ENCODE measurements at places on chromosomes 2 and 18.
A peak's percentile ranks its signal among the peaks of the same experiment; 100 is the strongest.

- DNase-seq = no peak
These were observed 213.4 kb downstream of the DCC start for GRCh38 chr18:52553441-52553840.

DNA sequence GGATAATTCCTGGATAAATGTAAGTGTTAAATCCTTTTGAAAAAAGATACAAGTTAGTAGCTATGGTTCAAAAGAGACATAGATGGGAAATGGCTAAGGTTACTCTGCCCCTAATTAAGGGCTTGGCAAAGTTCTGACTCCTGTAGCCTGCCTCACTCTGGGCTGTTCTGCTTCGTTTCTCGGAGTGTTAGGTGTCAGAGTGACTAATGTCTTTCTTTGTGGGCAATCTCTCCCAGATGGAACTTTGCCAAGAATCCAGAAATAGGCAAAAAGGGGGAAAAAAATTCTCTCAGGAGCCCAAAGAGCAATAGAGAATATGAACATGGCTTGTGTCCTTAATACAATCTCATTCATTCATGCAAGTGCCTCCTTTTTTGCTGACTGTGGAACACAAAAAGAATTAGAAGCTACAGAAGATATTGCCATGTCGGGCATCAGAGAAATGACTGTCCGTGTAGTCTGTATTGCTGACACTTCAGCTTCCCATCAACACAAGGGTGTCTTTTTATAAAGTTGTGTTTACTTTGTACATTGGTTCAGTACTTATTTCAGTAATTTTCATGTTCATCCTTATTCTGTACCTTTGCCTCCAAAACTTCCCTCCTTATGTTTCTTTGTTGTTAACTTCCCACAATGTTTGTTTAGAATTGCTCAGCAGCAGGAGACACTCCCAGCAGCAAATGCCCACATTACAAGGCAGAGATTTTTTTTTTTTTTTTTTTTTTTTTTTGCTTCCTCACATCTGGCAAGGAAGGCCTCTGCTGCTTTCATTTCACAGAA is 134.0 kb downstream of the FTCDNL1 start:
- DNase-seq = no peak

GRCh38 chr2:42513252-42513918 is 19.6 kb upstream of the KCNG3 start:
- no peak for DNase-seq

GRCh38 chr2:53347269-53347668 is 420.3 kb upstream of the CHAC2 start:
- DNase-seq = no peak

DNA sequence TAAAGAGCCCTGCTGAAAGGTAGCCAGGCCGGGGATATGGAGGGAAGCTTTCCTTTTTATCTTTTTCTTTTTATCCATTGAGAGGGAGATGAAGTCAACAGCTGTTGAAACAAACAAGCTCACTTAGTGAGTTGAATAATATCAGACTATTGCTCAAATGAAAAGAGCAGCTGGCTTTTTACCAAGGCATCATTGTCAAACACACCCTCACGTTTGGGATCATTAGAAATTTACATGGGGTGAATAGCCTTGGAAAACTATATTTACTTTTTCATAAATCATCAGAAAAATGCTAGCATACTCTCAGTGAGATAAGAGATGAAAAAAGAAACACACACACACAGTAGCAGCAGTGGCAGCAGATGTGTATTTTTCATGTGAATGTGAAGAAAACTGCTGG is 71.5 kb upstream of the HNMT start:
- DNase-seq = no peak

DNA sequence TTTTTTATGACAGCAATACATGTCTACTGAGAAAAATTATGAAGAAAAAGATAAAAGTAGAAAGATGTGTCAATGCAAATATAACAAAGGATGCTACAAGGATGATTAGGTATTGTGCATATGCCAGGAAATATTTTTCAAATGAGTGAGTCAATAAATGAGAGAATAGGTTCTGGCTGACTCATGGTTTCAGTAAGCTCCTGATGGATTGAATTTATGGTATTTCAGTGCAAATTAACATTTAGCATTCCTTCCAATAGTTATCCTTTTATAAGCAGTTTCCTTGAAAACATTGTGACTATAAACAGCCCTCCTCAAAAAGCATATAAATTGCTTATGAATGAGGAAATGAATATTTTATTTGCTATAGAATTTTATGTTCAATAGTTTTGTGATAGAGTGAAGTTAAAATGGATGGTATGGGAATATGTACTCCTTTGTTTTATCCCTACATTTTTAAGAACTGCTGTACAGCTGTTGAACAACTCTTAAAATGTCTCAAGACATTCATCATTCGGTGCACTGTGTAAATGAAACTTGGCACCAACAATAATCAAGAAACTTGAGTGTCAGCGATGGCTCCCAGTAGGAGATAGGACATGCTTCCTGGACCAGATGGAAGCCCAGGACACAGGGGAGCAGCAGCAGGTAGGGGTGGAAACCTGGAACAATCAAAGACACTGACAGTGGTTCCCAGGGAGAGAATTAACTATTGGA is 144.7 kb downstream of the PMAIP1 start:
- no peak for DNase-seq

DNA sequence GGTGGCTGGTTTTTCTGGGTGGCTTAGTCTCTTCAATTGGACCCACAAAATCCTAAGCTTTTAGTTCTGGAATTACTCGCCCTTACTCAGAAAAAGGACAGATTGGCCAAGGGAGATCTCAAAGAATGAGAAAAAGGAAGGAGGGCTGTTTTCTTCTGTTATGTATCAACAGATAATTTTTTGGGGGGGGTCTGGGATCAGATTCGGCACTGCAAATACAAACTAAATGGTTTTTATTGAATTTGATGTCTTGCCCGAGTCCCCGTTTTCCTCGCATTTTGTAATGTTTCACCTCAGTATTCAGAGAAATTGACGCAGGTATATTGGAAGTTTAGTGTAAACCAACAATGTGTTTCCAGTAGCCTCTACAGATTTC is 762 bp downstream of the YIPF4 start:
- DNase-seq = no peak

GRCh38 chr18:60895181-60895580 is 438.0 kb upstream of the CDH20 start:
- DNase-seq = no peak

GRCh38 chr18:37453752-37454151 is 111.8 kb downstream of the CELF4 start:
- no peak for DNase-seq

- DNase-seq = peak; percentile 34
These were observed 263.7 kb upstream of the SPOPL start for GRCh38 chr2:138237667-138238384.

DNA sequence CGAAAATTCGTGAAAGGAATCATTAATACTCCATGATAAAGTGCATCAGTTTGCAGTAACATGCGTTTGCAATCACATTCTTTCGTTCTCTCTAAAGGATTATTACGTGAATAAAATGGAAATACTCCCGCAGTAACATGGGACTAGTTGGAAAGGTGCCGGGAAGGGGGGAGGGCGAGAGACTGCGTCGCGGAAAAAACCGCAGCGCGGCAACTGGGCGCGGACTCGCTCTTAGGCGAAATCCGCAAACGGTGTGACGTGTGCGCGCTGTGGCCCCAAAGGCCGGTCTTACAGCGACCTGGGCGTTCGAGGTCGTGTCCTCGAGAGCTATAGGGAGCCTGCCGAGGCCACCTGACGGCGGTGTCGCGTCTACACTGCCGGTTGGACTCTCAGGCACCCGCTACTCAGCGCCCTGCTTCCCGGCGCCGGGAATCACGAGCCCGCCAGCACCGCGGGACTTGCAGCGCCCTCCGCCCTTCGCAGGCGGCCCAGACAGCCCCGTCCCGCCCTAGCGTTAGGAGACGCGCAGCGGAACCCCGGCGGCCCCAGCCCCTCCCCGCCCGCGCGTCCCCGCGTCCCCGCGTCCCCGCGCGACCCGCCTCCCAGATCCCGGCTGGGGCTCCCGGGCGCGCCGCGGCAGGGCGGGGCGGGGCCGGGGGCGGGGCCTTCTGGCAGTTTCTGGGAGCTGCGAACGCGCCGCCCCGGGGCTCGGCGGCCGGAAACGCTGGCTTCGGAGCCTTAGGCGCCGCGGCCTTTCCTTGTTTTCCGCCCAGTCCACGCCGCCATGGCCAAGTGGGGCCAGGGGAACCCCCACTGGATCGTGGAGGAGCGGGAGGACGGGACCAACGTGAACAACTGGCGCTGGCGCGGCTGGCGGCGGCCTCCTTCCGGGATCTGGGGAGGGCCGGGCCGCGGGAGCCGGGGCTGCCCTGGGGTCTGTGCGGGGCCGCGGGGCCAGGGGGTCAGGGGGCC is 15.1 kb downstream of the C2orf74 start:
- peak; percentile 85 for DNase-seq

DNA sequence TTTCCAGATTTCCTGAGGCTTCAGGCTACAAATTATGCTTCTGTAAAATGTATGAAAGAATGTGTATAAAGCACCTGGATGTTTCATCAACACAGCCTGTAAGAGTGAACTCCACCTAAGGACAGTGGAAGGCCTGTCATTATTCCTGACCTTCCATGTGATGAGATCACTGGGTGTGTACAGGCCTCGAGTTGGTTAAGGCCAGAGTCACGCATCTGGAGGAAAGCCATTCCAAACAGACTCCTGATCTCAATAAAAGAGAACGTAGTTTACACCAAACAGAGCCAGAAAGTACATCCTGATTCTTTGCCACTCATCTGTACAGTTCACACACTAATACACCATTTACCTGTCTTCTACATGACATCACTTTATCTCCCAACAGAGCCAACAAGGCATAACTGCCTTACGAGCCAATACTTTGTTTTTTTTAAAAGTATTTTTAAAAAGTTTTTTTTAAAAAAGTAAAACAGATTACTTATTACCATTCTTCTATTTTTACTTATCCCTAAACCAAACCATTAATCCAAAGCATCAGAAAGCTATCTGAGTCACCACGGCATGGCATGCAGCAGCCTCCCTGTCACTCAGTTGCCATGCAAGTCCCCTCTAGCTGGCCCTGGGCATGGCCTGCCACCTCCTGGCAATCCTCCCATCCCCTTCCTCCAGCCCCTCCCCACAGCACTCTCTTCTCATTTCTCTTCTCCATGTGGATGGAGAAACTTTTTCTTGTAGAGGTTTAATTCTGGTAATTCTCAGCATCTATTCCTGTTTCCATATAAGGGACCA is 78.8 kb upstream of the TFCP2L1 start:
- DNase-seq = no peak
